Suprapubic skin (tissue), 4 donors: ENCODE measurements at places on chromosomes 4 and X. TPM values are rescaled to one million over a fixed set of nuclear protein-coding genes. Genes with fewer than 3 reads are reported as not detected.

The GLRA3 gene
- total RNA-seq: not detected

The FHL1 gene
- 225 TPM for total RNA-seq

The RENBP gene
- total RNA-seq: 3.3 TPM

The ERAS gene
- total RNA-seq: not detected

The SPANXA1 gene
- total RNA-seq: not detected

The CENPVL1 gene
- total RNA-seq: not detected

The GAGE13 gene
- total RNA-seq: not detected

The NWD2 gene
- total RNA-seq: 2.1 TPM

The HSD17B13 gene
- total RNA-seq: 0.49 TPM

The TMEM144 gene
- total RNA-seq: 5.5 TPM

The MEPE gene
- total RNA-seq: not detected

The WWC2 gene
- total RNA-seq: 15.0 TPM

The RAB40AL gene
- not detected for total RNA-seq

- no peak for DNase-seq
These were observed 55.2 kb downstream of the HPGD start for GRCh38 chr4:174467107-174467506.

DNA sequence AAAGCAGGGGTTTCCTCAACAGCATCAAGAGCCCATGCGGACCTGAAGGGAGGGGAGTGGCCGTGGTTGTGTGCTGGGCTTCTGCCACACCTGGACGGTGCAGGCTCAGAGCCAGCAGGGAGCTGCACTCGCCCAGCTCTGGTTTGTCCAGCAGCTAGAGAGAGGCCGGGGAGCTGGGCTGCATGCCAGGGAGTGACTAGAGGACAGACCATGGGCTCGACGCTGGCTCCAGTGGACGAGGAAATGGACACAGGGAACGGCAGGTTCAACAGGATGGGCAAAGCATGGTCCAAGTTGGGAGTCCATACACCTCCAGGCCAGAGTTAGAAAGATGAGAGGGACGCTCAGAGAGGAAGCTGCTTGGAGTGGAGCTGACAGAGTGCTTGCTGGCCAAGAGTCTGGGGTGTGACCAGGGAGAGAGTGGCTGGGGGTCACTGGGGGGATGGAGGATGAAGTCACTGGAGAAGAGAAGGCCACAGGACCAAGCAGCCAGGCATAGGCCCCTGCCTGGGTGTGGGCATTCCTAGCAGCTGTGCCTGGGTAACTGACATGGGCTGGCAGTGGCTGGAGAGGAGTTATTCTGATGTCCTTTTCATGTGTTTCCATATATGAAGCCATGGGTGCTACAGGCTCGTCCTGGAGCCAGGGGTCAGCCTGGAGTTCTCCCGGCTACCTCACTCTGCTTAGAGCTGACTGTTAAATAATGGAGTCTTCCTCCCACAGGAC, 42.8 kb downstream of the HTT-AS start:
- DNase-seq: no peak

GRCh38 chr4:148822572-148823418, 380.6 kb upstream of the NR3C2 start:
- no peak for DNase-seq

DNA sequence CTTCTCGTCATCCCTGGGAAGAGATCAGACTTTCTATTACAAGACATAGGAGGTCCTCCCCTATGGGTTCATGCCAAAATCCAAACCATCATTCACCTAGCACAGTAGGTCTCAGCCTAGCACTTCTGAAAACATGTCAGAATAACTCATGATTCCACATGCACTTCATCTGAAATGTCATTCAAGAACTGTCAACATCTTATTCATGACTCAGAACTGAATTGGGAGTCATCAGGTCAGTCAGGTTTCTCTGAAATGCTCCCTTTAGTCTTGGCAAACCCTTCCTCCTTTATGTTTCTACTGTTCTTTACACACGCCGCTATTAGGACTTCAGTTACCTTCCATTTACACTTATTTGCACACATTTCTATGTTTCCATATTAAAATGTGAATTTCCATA, 67.2 kb downstream of the ANTXR2 start:
- no peak for DNase-seq

GRCh38 chr4:174561560-174561959, 39.3 kb upstream of the HPGD start:
- DNase-seq: no peak

DNA sequence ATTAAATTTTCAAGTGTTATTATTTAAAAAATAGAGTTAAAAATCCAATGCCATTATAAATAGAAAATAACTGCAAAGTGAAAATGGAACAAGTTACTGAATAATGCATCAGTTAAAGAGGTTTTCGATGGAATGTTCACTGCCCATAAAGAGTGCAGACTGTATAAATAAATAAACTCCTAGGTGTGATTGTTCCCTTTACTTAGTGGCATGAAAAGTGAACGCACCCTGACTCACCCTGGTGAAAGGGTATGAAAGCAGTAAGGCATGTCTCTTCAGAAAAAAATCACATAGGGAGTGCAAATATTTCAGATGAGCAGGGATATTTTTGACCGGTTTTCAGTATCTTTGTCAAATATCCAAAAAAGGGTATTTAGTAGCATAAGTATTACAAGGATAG, 387.8 kb downstream of the DCAF12L2 start:
- no peak for DNase-seq

DNA sequence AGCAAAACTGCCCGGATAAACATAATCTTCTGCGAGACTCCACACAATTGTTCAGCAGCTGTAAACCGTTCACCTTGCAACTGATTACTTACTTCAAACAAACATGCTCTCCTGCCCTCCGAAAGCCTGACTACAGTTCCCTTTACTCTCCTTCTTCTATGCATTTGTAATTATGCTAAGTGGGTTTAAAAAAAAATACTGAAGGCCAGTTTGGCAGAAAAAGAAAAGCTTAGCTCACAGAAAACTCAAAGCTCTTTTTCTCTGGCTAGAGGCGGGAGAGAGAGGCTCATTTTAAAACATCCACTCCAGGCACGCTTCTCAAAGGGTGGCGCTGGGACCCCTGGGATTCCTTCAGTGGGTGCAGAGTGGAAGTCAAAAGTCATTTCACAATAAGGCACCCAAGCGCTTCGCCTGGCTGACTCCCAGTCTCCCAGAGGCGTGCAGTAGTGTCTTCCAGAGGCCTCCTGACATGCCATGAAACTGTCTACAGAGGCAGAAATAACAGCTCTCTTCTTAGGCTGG, 1.9 kb downstream of the DHRSX start:
- DNase-seq: no peak

DNA sequence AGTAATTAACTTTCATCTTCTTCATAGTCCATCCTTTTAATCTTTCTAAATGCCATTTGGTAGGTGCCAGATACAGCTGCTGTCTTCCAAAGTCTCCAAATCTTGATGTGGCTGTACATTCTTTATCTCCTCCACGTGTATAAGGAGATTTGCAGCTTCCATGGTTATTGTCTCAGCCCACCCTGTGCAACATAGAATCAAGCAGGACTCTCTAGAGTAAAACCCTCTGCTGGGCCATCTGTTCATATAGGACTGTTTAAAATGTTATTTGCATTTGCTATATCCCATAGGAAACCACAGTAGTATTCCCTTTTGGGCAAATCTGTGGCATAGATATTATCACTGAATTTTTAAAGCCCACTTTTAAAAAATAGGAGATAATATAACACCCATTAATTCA, 527.2 kb upstream of the EPHA5 start:
- DNase-seq: no peak

- no peak for DNase-seq
These were observed 12.9 kb downstream of the DDX53 start for GRCh38 chrX:23012636-23013035.

- DNase-seq: no peak
These were observed 30.2 kb upstream of the NKRF start for GRCh38 chrX:119636419-119636818.

- DNase-seq: no peak
These were observed 565.8 kb upstream of the SPANXN1 start for GRCh38 chrX:144681501-144681900.

- DNase-seq: no peak
These were observed 51.2 kb downstream of the INTS12 start for GRCh38 chr4:105657117-105657765.

- no peak for DNase-seq
These were observed 25.4 kb upstream of the LIMCH1 start for GRCh38 chr4:41512596-41512995.

GRCh38 chr4:183906739-183907651, 1.9 kb downstream of the STOX2 start:
- DNase-seq: no peak

- DNase-seq: no peak
These were observed at the start of gene SULT1B1 for GRCh38 chr4:69760455-69760854. SULT1B1 (minus strand) TSS chr4:69760620; CDS start chr4:69755217, 5,403 bp downstream.

GRCh38 chrX:46611658-46612362, 38.2 kb downstream of the CHST7 start:
- no peak for DNase-seq

DNA sequence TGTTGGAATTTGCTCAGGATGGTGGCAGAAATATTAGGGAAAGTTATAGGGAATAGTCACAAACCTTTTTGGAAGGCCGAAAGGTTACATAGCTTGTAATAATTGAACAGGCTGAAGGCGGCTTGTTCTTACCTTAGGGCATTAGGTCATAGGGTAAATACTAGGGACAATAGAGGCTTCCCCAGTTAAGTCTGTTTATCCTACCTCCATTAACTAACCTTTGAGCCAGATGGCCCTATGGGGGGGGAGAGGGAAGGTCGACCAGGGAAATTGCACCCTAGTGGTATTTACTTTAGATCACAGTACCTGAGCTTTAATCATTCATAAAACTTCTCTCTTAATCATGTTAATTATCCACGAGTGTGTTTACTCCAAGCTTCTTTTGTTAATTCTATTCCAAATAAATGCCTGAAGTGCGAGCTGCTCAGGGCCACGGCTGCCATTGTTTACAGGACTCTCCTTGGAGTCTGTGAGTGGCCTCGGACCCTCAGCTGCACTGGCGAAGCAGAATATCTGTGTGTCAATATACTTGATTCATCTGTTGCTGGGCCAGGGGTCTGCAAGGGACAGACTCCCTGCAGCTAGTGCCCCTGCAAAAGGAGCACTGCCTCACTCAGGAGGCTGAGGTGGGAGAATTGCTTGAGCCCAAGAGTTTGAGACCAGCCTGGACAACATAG, 22.9 kb downstream of the PAGE2 start:
- DNase-seq: no peak

- no peak for DNase-seq
These were observed 187.5 kb upstream of the TBC1D9 start for GRCh38 chr4:140943486-140944198.

- DNase-seq: no peak
These were observed 16.3 kb upstream of the ESX1 start for GRCh38 chrX:104270916-104271512.

- no peak for DNase-seq
These were observed 50.0 kb upstream of the PASD1 start for GRCh38 chrX:151513472-151513871.

DNA sequence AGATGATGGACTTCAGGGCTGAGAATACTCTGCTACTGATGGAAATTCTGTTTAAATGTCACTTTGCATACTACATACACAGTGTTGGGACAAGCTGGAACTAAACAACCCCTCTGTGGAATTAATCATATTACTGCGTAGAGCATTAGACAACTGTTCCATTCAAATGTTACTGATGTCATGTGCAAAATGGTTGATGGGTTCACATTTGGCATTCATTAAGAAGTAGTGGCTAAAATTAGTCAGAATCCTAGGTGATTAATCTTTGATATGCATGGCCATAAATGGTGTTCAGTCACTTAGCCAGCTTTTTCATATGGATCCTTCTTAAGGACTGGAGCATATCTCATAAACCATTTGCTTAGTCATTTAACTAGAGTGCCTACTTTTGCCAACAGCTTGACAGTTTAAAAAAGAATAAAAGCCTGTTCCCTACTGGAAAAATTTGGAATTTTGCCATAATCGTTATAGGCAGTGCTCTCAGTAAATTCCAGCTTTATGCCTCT, 105.2 kb downstream of the RNF150 start:
- DNase-seq: no peak

DNA sequence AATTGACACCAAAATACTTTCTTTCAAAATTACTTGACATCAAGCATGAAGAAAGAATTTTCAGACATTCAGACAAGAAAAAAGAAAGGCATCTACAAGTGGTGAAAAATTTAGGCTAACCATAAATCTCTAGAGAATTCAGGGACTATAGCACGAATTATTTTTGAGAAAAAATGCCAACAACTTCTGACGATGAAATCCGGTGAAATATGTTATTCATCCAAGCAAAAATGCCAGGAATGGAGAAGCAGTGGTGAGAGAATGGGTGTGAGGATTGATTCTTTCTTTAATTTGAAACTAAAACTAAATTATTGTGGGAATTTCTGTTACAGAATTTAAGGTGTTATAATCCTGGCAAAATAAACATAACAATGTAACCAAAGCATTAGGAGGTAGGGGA, 69.4 kb upstream of the SORBS2 start:
- no peak for DNase-seq

GRCh38 chr4:25299476-25300203, 12.9 kb upstream of the ZCCHC4 start:
- DNase-seq: no peak

DNA sequence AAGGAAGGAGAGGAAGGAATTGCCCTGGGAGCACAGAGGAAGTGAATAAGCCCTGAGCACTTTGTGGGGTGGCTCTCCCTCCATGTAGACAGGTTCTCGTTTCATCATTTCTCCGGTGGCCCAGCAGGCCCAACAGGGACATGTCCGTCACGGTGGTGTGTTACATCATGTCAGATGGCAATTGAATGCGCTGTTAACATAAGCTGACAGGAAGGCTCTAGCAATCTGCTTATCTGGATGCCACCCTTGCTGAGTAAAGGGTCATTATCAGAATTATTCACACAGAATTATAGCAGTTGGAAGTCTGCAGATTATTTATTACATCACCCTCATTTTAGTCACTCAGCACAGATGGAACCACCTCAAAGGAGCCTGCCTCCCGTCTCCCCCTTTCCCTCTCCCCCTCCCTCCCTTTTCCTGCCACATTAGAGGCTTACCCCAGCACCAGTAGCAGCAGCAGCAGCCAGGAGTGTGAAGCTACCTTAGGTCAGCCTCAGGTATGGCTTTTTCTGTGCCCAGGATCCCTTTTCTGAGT, 124.3 kb upstream of the TRIM2 start:
- DNase-seq: no peak

- no peak for DNase-seq
These were observed 82.3 kb downstream of the SLC10A7 start for GRCh38 chr4:146439437-146439836.

DNA sequence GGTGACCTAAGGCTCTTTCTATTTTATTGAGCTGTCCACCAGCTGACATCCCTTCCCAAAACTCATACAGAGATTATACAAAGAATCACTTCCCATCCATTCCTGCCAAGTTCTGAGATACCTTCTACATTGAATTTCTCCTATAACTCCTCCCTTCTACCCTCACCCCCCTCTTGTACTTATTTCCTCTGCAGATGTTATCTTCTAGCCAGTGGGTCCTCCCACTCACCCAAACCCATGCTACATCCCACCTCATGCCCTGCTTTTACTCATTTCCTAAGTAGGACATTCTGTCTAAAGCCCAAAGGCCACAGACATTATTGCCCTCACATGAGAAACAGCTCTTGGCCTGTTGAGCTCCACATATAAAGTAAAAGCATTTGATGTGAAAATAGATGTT, 28.6 kb downstream of the BMX start:
- no peak for DNase-seq

- no peak for DNase-seq
These were observed 367.6 kb downstream of the BCOR start for GRCh38 chrX:39729981-39730661.
